ENCODE measurements at places on chromosomes 13 and 19.

GRCh38 chr19:8241646-8242045 is 32.5 kb downstream of the CERS4 start:
- no peak for DNase-seq

- DNase-seq = no peak
Observed at GRCh38 chr13:109790086-109790485, 3.7 kb upstream of the IRS2 start.

- DNase-seq = no peak
Observed at GRCh38 chr19:42124386-42124901, 7.8 kb downstream of the POU2F2 start.

DNA sequence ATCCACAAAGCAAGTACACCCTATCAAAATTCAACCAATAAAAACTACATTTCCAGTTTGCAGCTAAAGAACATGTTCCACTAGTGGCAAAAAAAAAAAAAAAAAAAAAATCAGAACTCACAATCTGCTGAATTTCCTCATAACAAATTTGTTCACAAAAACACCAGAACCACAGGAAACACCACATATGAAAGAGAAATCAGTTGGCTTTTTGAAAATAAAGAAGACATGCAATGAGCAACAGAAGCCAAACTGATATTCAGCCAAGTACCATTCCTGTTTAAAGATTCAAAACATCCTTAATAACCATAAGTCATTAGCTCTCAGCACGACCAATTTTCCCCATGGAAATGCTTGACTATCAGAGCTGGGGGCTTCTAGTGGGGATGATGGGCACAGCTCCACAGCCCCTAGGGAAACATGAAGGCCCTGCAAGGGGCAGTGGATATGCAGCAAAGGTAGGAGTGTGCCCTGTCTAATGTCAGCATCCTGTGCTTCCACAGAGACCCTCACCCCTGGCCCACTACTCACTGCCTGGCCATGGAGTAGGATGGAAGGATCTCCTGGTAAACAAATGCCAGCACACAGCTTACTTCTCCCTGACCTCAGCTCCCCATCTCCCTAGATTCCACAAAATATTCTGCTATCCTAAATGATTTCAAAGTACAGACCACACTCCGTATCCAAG is 74.0 kb upstream of the DOCK9 start:
- no peak for DNase-seq

- no peak for DNase-seq
Observed at GRCh38 chr13:76890021-76890420, 3.8 kb upstream of the KCTD12 start.

DNA sequence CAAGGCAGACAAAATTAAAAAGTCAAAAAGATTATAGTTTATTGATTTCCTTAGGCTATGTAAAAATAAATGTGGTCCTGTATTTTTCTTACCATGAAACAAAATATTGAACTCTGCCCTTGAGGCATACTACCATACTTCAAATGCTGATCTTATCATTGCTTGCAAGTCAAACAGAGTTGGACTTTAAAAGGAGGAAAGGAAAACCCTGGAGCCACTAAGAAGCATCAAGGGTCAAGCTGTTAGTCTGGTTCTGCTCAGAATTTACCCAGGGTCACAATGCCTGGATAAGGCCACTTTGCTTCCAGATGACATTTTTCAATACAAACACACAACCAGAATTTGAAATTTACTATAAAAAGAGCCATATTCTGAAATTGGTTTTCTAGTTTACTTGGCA is 2.2 kb upstream of the FREM2 start:
- DNase-seq = no peak

GRCh38 chr13:80199585-80200292 is 141.2 kb downstream of the SPRY2 start:
- DNase-seq = no peak

DNA sequence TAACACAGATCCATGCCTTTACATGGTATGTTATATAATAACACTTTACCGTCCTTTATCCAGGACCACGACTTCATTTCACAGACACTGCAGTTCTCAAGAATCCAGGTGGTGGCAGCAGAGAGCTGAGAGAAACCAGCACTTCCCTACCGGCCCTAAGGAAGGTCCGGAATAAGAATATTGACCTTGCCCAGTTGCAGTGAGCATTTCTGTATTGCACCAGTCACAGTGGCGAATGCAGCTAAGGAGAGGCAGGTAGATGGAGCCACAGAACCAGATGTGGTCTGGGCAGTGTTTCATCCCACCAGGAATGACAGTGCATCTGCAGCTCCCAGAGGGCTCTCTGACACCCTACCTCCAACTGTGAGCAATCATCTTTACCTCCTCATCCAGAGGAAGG is 44.6 kb downstream of the ZNF787 start:
- DNase-seq = no peak

- no peak for DNase-seq
Observed at GRCh38 chr13:54424344-54424743, 1395.7 kb downstream of the OLFM4 start.

GRCh38 chr13:51499841-51500240 is 47.0 kb upstream of the INTS6 start:
- no peak for DNase-seq

- no peak for DNase-seq
Observed at GRCh38 chr13:98349731-98350305, 172.7 kb upstream of the RNF113B start.

DNA sequence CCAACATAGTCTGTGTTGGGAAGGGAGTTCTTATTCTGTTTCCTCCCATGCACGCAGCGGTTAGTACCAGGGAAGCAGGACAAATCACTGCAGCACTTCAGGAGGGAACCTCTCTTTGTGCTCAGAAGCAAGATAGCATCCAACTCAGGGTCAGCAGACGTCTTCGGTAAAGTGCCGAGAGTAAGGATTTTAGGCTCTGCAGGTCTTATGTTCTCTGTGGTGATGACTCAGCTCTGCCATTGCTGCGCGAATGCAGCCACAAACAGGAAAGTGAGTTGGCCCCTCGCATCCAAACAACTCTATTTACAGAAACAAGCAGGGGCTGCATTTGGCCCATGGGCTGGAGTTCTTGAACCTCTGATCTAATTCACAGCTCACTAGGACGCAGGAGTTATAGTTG is 122.1 kb upstream of the SPATA13 start:
- no peak for DNase-seq

GRCh38 chr13:79382545-79383275 is 23.3 kb downstream of the RBM26 start:
- no peak for DNase-seq

DNA sequence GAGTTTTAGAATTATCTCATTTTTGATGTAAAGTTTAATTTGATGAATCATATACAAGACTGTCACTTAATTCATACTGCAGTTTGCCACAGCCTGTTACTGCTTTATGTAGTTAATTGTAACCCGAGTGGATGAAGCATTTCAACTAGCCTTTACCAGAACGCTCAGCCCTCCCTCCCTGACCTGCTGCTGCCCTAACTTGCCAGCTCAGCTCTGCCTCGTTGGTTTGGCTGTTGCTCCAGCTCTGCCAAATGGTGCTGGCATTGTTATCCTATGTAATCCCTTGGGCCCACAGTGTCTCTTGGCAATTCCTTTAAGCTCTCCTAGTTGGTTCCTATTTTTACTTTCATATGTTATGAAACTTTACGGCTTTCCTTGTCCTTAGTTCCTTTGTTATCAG is 113.3 kb downstream of the LMO7 start:
- DNase-seq = no peak

- DNase-seq = no peak
Observed at GRCh38 chr13:39685652-39686051, 30.2 kb downstream of the COG6 start.

GRCh38 chr13:75225288-75226032 is 256.5 kb downstream of the TBC1D4 start:
- DNase-seq = no peak

DNA sequence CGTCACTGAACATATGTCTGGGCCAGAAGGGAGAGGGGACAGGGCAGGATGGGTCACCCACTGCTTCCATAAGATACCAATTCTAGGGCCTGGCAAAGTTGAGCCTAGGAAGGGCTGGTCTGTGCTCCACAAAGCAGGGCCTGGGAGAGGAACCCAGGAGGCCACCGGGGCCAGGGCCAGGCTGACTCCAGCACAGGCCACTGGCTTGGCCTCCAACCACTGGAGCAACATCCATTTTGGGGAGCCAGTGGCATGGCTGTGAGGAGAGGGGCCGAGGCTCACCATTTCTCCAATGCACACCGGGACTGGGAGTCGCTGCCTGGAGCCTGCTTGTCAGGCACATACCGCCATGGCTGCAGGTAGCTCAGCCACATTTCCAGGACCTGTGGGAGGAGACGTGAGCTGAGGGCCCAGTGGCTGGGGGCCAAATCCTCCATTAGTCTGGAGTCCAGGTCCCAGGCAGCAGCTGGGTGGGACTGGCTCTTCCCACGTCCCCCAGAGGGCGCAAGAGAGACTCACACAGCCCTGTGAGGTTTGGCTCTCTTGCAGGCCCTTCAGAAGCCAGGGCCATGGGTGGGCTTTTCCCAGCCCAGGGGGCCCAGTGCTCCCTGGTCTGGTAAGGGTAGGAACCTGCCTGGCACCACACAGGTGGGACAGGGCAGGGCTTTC is 27.7 kb downstream of the TUBA3C start:
- DNase-seq = no peak

DNA sequence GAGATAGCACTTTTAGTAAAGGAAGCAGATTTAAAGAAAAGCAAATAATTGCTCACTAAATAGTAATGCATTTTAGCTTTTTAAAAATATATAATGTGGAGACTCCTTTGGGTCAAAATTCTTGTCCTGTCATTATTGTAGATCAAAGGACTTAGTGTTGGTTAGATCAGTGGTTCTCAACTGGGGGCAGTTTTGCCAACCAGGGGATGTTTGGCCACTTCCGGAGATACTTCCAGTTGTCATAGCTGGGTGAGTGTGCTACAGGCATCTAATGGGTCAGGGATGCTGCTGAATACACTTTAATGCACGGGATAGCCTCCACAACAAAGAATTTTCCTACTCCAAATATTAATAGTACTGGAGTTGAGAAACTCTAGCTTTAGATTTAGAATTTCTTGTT is 126.8 kb downstream of the LMO7 start:
- DNase-seq = no peak

- peak; percentile 59 for DNase-seq
Observed at GRCh38 chr19:55640043-55640576, 692 bp upstream of the ZNF580 start.

DNA sequence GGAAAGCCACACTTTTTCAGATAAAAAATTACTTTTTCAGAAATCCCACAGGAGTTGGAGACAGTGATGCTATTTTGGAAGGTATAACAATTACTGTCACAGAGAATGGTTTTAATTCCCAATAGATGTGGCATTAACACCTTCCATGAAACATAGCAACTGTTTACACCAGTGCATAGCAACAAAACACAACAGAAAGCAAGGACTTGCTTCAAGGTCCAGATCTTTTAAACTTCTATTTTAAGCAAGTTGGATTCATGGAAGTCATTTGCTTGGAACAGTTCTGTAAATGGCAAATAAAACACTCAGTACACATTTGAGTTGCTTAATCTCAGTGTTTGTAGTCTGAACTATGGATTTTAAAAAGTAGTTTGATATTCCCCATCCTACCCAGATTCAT is 385.9 kb upstream of the SPRY2 start:
- DNase-seq = no peak

- DNase-seq = no peak
Observed at GRCh38 chr19:48689449-48689848, 6.3 kb upstream of the FUT2 start.

GRCh38 chr19:35525873-35526272 is 2.2 kb downstream of the SBSN start:
- no peak for DNase-seq

DNA sequence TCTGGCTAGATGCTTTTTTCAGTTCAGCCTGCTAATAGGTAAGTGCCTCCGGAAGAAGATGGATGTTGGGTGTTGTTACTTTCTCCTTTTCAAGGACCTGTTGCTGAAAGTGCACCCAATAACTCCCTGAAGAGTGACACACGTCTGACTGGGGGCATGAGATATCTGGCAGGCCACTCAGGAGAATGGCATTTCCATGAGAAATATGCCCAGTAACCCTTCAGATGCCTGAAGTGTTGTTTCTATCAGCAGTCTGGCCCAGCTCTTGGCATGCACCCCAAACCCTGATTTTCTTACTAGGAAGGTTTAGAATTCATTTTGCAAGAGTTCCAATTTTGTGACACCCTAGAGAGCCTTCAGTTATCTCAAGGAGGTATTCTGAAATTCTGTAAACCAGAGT is 71.5 kb downstream of the ARHGAP35 start:
- no peak for DNase-seq

GRCh38 chr13:97283888-97284287 is 61.8 kb downstream of the MBNL2 start:
- DNase-seq = no peak

DNA sequence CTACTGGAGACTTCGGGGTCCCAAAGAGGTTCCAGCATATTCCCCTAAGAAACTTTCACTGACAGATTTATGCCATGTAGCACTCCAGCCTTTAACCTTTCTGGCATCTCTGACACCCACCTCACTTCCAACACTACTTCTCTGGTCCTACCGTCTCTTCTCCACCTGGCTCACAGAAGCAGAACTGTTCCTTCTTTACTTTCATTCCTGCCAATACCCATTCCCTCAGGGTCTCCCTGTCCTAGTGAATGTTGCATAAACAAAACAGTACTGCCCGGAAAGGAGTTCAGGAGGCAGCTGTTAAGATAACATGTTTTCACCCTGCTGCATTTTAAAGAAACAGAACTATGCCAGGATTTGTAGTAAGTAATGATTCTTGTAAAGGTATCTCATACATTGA is 136.0 kb upstream of the MIR17HG start:
- DNase-seq = no peak

GRCh38 chr13:30022796-30023195 is 172.4 kb upstream of the UBL3 start:
- DNase-seq = no peak

DNA sequence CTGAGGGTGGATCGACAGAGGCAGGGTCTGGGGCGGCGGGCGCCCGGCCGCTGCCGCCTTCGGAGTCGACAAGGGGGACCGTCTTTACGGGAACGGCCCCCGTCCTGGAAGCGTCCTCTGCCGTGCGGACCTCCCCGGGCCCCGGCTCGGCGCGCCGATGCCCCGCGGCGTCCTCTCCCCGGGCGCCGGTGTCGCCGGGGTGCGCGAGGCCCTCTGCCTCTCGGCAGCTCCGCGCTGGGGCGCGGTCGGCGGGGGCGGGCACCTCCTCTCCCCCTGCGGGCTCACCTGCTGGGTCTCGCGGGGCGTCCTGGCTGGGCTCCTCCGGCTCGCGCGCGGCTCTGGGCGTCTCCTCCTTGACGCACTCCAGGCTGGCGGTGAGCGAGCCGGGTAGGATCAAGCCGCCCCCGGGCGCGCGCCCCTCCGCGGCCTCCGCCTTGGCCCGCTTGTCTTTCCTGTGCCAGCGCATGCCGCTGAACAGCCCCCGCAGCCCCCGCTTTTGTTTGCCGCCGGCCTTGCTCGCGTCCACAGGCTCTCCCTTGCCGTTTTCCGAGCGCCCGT is 1.5 kb downstream of the AMER2 start:
- DNase-seq = no peak

- no peak for DNase-seq
Observed at GRCh38 chr19:12833738-12834565, 427 bp downstream of the RTBDN start.

All from activated T-helper 1 cell treated with Interleukin-2 at 50 U/mL for 16 hours (primary cell).